Kidney epithelial cell (primary cell): ENCODE measurements at places on chromosomes 12 and 14. TPM values are rescaled to one million over a fixed set of nuclear protein-coding genes. Genes with fewer than 3 reads are reported as not detected.

DNA sequence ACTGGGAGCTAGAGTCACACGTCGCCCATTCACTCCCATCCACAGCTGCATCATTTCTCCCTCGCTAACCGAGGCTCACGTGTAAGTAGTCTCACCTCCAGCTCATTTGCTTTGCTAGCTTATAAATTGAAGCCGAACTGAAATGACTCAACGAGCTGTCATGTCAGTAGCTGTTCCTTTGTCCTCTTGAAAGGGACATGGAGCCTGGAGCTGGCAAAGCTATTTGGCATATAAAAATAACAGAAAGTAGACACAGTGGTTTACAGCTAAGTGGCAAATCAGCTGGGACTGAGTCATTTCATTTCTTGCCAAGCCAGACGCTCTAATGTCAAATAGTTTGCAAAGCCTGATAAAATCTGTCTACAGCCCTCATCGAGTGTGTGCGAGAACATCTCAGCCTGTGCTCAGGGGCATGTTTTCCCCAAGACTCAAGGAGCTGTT is 114.4 kb upstream of the TMEM233 start:
- DNase-seq = no peak

DNA sequence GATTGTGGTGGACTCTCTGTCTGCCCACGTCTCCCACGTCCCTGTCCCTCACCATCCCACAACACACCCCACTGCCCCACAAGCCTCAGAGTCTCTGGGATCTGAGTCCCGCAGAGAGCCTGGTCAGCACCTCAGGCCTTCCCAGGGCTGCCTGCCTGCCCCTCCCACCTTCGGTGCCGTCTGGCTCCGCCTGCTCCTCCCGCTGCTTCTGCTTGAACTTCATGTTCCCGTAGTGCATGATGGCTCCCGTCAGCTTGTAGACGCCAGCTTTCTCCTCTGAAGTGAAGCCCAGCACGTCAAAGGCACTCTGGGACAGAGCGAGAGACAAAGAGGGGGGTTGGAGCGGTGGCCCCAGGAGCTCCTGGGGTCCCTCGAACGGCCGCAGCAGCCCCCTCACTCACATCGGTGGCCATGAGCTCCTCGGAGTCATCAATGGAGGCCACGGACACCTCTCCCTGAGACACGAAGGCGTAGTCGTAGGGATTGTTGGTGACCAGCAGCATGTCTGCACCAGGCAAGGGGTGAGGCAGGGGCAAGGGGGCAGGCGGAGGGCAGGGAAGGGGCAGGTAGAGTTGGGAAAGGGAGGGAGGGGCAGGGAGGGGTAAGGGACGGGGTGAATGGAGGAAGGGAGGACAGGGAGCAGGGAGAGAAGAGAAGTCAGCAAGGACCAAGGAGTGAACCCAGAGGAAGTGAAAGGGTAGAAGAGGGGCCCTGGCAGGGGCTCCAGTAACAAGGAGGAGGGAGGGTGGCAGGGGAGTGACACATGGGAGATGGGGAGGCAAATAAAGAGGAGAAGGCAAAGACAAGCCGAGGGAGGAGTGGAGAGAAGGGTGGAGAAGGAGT is 5.6 kb downstream of the MYH6 start:
- DNase-seq = no peak

CELA1 gene
- total RNA-seq = not detected in 2 replicates

FZD10 gene
- total RNA-seq = 5.1 and 5.5 TPM in 2 replicates

DNA sequence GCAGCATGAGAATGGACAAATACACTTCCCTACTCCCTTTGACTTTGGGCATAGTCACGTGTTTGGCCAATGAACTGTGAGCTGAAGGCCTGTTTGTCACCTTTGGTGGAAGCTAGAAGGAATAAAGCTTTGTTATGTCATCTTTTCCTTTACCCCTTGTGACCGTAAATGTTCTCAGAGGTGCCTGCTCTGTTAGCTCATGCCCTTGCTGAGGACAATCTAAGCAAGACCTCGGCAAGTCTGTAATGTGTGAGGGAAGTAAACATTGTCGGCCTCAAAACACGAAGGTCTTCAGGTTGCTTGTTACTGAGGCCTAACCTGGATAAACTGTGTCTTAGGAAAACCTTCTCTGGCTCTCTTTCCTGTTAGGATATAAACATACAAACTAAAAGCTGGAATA is 354.2 kb downstream of the TMEM132D start:
- no peak for DNase-seq

PLEK2 gene
- total RNA-seq = 44.4 and 100 TPM in 2 replicates

- peak; percentile 56 for DNase-seq
Measured at GRCh38 chr12:131896080-131896810, 1.8 kb downstream of the ULK1 start.
